ENCODE measurements at places on chromosomes 4 and X. TPM values are rescaled to one million over a fixed set of nuclear protein-coding genes. Genes with fewer than 3 reads are reported as not detected.

The IQCM gene
- total RNA-seq: not detected

The SPACA5 gene
- total RNA-seq: not detected

The PPP4R3C gene
- total RNA-seq: not detected

The SORBS2 gene
- total RNA-seq: 105 TPM
